ENCODE measurements at places on chromosomes 7 and 10. TPM values are rescaled to one million over a fixed set of nuclear protein-coding genes. Genes with fewer than 3 reads are reported as not detected.

Gene WBP1L
- 53.7 TPM for polyA plus RNA-seq

Gene RALA
- polyA plus RNA-seq: 50.8 TPM

Gene TMEM236
- 0.35 TPM for polyA plus RNA-seq

Gene HOXA10
- 27.3 TPM for polyA plus RNA-seq

Gene CASP2
- polyA plus RNA-seq: 21.4 TPM

Gene CALML5
- polyA plus RNA-seq: not detected

Gene LIPM
- not detected for polyA plus RNA-seq

Gene SLC16A12
- 1.3 TPM for polyA plus RNA-seq

Gene LSM8
- polyA plus RNA-seq: 41.0 TPM

Gene ACBD7
- 1.1 TPM for polyA plus RNA-seq
